ENCODE measurements at places on chromosomes 6 and 20. TPM values are rescaled to one million over a fixed set of nuclear protein-coding genes. Genes with fewer than 3 reads are reported as not detected.
A peak's percentile ranks its signal among the peaks of the same experiment; 100 is the strongest.

KIAA1755 gene
- total RNA-seq = 1.7 TPM

BPIFA1 gene
- total RNA-seq = not detected

SRSF6 gene
- total RNA-seq = 22.8 TPM

DNA sequence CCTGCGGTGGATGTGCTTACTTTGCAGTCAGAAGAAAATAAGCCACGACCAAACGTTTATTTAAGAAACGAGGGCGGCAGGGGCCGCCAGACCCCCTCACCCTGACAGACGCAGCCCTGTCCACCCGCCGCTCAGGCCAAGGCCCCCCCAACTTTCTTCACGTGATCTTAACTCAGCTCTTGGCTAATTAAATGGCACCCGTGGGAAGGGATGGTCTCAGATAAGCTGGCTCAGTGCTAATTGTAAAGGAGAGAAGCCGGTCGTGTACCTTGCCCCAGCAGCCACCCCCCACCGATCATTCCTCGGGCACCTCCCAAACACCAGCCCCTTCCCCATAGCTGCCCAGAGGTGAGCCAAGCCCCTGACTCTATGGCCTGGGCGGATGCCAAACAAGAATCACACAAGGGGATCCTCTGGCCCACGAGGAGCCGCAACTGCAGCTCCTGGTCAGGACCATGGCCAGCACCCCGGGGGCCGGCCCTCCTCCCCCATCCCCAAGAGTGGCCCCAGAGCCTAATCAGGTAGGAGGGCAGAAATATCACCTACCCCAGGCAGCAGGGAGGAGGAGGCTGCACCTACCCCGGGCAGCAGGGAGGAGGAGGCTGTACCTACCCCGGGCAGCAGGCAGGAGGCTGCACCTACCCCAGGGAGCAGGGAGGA lies 11.2 kb downstream of the KCNQ2 start:
- peak; percentile 49 for DNase-seq
- no peak overlapping the region for H3K27ac ChIP-seq
- peaks cover 16% of the 10 kb centered on the region for H3K4me1 ChIP-seq
- H3K4me3 ChIP-seq = no peak overlapping the region

CD24 gene
- 854 TPM for total RNA-seq

TAGAP gene
- 3.1 TPM for total RNA-seq

GRCh38 chr6:148983966-148984365 lies 237.1 kb downstream of the UST start:
- H3K27ac ChIP-seq = no peak overlapping the region
- DNase-seq = no peak
- H3K36me3 ChIP-seq = no peaks in the 10 kb centered on the region
- no peak overlapping the region for H3K4me3 ChIP-seq
- H3K4me1 ChIP-seq = no peaks in the 10 kb centered on the region

Measured in stomach (tissue), 19 donors.